T-cell (primary cell): ENCODE measurements at places on chromosomes 2 and 18. TPM values are rescaled to one million over a fixed set of nuclear protein-coding genes. Genes with fewer than 3 reads are reported as not detected.

- no peak overlapping the region for H3K4me3 ChIP-seq
- H3K27ac ChIP-seq = peak overlapping the region; percentile 14
- H3K36me3 ChIP-seq = peaks cover 24% of the 10 kb centered on the region
- peaks cover 17% of the 10 kb centered on the region for H3K4me1 ChIP-seq
- no peak for DNase-seq
- no peaks in the 10 kb centered on the region for H3K27me3 ChIP-seq
Measured at GRCh38 chr2:239137165-239137897, 263.5 kb downstream of the HDAC4 start.

GRCh38 chr2:40592218-40592617 lies 140.3 kb upstream of the SLC8A1 start:
- DNase-seq = no peak
- H3K36me3 ChIP-seq = no peaks in the 10 kb centered on the region
- no peaks in the 10 kb centered on the region for H3K4me1 ChIP-seq
- H3K27ac ChIP-seq = no peak overlapping the region
- H3K4me3 ChIP-seq = no peak overlapping the region

SALL3 gene
- 0.07 TPM for total RNA-seq

DNA sequence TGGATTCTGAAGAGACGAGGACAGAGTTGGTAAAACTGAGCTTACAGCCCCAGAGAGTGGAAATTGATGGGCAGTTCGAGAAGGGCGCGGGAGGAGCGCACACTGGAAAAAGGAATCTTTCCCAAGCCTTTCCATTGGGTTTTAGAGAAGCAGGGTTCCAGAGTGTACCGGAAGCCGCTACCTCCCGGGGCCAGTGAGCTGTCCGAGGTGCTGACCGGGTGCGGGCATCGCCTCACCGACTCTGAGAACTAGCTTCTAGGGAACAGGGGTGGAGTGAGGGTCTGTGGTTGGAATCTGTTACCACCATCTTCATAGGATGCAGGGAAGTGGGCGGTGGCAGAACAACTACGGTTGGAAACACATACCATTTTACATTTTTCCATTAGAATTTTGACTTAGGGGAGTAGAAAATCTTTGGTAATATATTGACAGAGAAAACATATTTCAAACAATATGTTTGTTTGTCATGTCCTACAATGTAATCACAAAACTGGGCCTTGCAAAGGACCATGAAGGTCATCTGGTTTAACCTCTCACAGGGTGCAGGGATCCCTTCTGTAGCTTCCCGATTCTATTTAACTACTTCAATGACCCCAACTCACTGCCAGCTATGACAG lies 724 bp downstream of the NMS start:
- no peaks in the 10 kb centered on the region for H3K27me3 ChIP-seq
- DNase-seq = no peak
- no peak overlapping the region for H3K4me3 ChIP-seq
